ENCODE measurements at places on chromosomes 5 and 9.

DNA sequence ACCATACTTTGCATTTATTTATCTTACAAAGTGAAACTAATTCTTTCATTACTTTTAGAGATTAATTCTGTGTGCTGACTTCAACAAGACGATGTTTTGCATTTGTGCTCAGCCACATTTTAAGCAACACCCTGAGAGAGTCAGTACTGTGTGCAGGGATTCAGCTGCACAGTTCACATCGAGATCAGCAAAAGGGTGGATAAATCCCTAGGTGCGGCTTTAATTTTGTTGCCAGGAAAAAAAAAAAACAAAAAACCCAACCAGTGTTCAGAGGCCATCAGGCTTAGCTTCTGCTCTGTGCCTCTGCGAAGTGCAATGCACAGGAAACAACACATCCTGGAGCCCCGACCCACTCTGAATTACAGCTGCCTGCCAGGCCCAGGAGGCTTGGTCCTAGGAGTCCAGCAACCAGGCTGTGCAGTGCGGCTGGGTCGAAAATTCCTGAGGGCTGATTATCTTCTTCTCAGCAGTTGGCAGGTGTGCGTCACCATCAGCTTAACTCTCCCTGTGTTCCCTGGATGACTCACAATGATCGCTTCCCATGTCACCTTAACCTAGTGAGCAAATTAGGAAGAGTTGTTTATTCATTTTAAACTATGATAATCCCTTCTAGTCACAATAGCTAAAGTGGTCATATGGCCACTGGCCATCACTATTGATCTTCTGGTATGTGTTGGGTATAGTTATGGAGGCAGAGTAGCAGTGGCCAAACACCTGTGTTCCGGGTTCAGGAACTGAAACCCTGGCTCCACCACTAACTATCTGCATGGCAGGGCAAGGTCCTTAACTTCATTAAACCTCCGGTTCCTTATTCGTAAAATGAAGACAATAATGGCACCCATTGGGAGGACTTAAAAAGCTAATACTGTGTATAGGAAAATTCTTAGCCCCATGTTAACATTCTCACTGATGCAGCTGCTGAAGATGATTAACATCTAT is 31.2 kb upstream of the NDUFB6 start:
- DNase-seq, result peak; percentile 26

GRCh38 chr9:35335164-35335563 is 154.7 kb upstream of the RUSC2 start:
- DNase-seq, result peak; percentile 28

- DNase-seq, result no peak
These were observed 164.6 kb downstream of the FBXO4 start for GRCh38 chr5:42089705-42090104.

DNA sequence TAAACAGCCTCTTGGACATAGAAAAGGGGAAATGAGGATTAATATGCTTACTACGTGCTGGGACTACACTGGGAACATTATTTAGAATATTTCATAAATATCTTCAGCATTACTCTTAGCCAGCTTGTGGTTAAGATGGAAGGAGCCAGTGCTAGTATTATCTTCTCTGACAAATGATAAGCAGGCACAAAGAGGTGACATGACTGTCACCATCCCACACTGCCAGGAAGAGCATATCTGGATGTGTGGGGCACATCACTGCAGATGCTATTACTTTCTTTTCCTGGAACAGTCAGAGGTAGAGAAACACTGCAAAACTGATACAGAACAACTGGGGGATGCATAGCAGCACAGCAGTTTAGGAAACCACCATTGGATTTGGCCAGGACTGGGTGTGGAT is 281.0 kb upstream of the TNC start:
- no peak for DNase-seq

GRCh38 chr5:169757016-169757415 is 119.9 kb downstream of the DOCK2 start:
- peak; percentile 45 for DNase-seq

GRCh38 chr5:90783460-90784333 is 225.1 kb downstream of the ADGRV1 start:
- DNase-seq, result peak; percentile 57

DNA sequence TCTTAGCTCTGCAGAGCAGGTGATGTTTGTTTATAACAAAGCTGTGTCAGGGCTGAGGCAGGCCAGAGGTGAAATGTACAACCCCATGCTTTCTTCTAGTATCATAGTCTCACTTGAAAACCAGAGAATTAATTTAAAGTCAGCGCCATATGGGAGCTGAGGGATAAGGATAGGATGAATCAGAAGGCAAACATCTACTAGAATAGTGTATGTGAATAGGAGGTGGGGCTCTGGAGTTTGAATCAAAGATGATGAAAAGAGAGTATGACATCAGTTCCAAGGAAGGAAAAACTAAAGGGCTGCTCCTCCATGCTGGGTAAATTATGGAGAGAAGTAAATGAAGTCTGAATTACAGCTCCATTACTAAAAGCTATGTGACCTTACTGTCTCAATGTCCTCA is 441.5 kb downstream of the RASEF start:
- DNase-seq, result no peak

DNA sequence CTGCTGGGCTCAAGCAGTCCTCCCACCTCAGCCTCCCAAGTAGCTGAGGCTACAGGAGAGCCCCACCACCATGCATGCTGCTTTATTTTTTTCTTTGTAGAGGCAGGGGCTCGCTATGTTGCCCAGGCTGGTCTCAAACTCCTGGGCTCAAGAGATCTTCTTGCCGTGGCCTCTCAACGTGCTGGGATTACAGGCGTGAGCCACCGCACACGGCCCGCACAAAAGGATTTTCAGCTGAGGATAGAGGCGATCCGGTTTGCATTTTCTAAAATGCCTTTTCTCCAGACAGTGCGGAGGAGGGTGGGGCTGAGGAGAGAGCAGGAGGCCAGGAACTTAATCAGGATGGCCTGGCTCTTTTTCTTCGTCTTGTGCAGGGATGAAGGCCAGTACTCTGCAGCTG is 6.9 kb downstream of the HRH2 start:
- no peak for DNase-seq

DNA sequence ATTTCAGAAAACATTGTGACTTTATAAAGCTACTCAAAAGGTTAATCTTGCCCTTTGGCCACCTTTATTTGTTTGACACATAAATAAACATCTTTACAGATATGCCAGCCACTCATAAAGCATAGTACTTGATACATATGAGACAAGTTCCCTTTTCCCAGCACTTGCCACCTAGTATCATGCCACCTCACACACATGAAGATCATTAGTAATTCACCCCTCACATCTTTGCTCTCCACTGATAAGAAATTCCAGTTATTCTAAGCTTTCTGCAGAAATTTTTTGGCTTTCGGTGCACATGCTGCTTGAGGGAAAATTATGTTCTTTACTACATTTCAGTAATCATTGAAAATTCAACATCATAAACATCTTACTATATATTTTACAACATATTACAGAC is 59.1 kb downstream of the DEPDC1B start:
- DNase-seq, result no peak

DNA sequence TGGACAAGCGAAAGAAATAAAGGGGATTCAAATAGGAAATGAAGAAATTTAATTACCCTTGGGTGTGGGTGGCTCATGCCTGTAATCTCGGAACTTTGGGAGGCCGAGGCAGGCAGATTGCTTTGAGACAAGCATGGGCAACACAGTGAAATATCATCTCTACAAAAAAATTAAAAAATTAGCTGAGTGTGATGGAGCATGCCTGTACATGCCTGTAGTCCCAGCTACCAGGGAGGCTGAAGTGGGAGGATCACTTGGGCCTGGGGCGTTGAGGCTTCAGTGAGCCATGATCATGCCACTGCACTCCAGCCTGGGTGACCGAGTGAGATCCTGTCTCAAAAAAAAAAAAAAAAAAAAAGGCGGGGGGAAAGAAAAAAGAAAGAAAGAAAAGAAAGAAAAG is 4.0 kb upstream of the RCL1 start:
- DNase-seq, result no peak

GRCh38 chr5:141343242-141343952 is at the start of gene PCDHGA3:
Gene PCDHGA3, plus strand, starts transcription at chr5:141343829. Its CDS starts 205 bp downstream, at chr5:141344034.
- peak; percentile 57 for DNase-seq

GRCh38 chr5:125023673-125024072 is 277.2 kb upstream of the ZNF608 start:
- no peak for DNase-seq

- DNase-seq, result no peak
These were observed 12.4 kb upstream of the UBAC1 start for GRCh38 chr9:135973277-135974219.

DNA sequence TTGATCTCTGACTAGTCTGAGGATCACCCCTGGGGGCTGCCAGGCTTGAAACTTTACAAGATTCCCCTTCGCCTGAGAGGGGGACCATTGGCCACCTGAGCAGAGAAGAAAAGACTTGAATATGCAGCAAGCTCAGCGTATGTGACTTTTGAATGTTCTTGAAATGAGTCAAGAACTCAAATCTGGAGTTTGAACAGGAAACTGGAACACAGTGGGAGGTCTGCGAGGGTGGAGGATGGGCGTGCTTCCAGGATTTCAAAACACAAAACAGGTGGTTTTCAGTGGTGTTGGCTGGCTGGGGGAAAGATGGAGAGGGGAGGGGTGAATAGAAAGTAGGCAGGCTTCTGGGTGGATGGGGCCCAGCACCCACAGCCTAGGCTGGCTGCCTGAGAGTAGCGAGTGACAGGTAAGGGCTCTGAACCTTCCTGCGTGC is 40.6 kb downstream of the TMEM174 start:
- peak; percentile 15 for DNase-seq

DNA sequence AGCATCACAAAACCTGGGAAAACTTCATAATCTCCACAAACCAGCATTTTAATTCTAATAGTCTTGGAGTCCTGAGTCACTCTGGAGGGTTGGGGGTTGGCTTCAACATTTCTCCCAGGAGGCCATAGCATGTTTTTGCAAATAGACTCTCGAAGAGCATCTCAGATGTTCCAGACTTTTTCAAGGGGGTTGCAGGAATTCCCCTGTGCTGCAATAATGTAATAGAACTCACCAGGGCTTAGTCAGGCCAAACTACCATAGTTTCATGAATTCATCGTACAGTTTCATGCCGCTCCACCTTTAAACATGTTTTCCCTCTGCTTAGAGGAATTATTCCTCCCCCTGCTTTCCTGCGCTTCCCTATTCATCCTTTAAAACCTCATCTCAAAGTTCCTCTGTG is 499.5 kb upstream of the KLF4 start:
- DNase-seq, result no peak

Data from HFFc6 (cell line).